ENCODE measurements at places on chromosomes 2 and 18. TPM values are rescaled to one million over a fixed set of nuclear protein-coding genes. Genes with fewer than 3 reads are reported as not detected.
A peak's percentile ranks its signal among the peaks of the same experiment; 100 is the strongest.

DNA sequence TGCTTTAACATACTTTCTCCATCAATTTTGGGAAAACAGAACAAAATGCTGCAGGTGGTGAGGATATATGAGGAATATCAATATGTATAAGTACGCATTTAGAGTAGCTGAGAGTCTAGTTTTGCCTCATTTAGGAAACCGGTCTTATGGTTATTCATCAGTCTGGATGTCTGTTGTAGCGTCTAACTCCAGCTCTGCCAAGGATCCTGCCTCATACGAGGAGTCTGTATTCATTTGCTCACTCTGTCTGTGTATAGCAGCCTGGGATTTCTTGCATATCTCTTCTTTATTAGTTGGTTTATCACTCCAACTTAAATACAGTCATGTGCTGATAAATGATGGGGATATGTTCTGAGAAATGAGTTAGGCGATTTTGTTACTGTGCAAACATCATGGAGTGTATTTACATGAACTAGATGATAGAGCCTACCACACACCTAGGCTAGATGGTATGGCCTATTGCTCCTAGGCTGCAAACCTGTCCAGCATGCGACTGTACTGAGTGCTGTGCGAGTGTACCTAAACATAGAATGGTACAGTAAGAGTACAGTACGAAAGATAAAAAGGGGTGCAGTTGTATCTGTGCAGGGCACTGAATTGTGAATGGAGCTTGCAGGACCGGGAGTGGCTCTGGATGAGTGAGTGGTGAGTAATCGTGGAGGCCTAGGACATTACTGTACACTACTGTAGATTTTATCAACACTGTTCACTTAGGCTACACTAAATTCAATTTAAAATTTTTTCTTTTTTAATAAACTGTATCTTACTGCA is 148.1 kb downstream of the ZNF407 start:
- DNase-seq: peak; percentile 72

GRCh38 chr2:157260533-157261198 is 3.2 kb downstream of the GALNT5 start:
- DNase-seq: no peak

Gene CFAP53
- total RNA-seq: 0.36 TPM

GRCh38 chr2:117341690-117342089 is 472.8 kb upstream of the DDX18 start:
- DNase-seq: no peak

- DNase-seq: no peak
Measured at GRCh38 chr18:77470569-77471413, 221.1 kb downstream of the GALR1 start.

- DNase-seq: no peak
Measured at GRCh38 chr2:71700041-71700657, 246.8 kb downstream of the DYSF start.

DNA sequence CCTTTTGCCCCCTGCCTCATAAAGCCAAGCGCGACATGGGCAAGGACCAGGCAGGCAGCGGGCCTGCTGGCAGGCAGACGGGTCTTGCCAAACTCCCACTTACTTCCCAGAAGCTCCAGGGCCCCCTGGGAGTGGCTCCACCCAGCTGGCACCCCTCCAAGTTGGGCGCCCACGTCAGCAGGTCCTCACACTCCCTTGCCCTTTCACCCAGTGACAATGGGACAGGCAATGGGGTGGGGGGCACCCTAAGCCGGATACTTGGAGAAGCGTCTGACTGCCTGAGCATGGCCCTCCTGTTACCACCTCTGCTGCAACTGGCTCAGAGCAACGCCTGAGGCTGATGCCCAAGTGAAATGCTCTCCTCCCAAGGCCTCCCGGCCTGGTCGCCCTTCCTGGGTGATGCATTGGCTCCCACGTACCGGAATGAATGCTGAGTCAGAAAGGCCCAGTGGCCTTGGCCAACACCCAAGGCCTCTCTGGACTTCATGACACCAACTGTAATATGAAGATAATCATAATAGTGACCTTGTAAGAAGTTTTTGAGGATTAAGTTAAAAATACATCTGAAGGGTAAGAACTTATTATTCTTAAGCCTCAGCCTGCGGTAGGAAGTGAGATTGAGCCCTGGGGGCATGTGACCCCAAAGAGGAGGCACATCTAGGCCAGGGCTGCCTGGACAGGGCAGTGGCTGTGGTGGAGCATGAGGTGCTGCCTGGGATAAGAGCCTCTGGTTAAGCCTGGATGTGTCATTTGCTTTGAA is 31.6 kb downstream of the KCNK3 start:
- DNase-seq: peak; percentile 99

DNA sequence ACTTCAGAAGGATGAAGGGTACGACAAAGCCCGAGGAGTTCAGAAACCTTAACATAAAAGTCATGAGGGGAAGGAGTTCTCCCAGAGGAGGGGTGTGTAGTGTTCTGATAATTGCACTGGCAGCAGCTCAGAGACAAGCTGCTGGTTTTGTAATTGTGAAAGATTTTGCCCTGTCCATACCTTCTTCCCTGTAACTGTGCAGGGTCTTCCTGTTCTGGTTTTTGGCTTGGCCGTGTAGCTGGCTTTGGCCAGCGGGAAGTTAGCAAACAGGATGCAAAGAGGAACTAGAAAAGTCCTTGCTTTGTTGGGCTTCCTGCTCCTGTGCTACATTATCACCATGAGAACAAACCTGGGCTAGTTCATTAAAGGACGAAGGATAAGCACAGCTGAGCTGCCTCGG is 160.8 kb downstream of the LPIN1 start:
- DNase-seq: no peak

GRCh38 chr2:45721150-45721549 is 69.7 kb downstream of the PRKCE start:
- no peak for DNase-seq

- DNase-seq: no peak
Measured at GRCh38 chr2:46053564-46053963, 243.6 kb upstream of the EPAS1 start.

GRCh38 chr18:11040823-11041656 is 108.3 kb downstream of the PIEZO2 start:
- peak; percentile 63 for DNase-seq

DNA sequence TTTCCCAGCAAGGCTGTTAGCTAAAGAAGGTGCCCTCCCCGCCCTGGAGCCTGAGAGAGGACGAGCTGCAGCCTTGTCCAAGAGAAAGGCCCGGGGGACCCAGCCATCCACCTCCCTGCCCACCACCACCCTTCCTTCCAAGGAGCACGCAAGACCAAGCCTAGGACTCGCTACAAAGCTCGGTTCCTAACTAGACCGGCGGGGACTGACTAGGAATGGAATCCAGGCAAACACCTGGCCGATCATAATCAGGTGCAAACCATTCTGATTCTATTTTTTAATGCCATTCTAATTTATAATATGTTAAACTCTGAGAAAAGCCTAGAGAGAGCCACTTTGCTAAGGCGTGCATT is 19.7 kb upstream of the TUBB6 start:
- DNase-seq: no peak

DNA sequence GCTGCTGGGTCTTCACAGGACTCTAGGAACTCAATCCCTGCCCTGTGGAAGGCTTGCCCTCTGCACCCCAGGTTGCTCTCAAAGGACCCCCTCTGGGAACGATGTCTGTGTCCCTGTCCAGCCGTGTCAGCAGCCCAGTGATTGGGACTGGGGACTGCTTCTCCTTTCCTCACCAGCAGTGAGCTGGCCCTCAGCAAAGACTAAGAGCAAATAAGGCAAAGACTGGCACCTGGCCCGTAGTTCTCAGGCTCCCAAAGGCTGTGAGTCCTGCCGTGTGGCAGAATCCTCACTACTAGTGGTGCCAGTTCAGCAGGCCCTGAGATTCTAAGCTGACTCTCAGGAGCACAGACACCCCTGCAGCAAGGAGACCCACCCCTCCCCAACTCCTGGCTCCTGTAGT is 47.8 kb downstream of the TMEM163 start:
- DNase-seq: peak; percentile 47

DNA sequence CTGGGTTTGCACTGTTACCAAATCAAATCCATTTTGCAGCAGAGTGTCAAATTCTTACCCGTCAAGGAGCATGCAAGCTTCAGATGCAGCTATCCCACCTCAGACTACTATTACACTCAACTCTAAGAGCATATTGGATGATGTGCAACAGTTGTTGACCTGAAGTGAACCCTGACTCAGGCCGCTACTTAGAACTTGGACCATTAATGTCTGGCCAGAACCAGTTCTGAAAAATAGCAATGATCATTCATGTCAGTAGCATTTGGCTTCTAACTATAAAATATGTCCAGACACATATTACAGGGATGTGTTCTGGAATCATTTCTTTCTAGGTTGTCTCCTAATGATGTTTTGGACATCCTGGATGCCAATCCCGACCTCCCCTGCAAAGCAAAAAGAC is 135.5 kb upstream of the PKDCC start:
- DNase-seq: no peak
